RPMI7951 (cell line): ENCODE measurements at places on chromosomes 11 and 22. TPM values are rescaled to one million over a fixed set of nuclear protein-coding genes. Genes with fewer than 3 reads are reported as not detected.

The RAB38 gene
- total RNA-seq: 13.5 and 17.1 TPM in 2 replicates

The GRIK4 gene
- total RNA-seq: not detected in 2 replicates

The PNPLA3 gene
- total RNA-seq: 7.5 and 7.6 TPM in 2 replicates

The SLC7A4 gene
- total RNA-seq: not detected in 2 replicates

The CLTCL1 gene
- total RNA-seq: 2.8 and 3.1 TPM in 2 replicates

The MMP27 gene
- total RNA-seq: not detected in 2 replicates

The DAGLA gene
- 0.78 and 0.96 TPM in 2 replicates for total RNA-seq

The SNX15 gene
- total RNA-seq: 25.8 and 27.0 TPM in 2 replicates

- no peak for DNase-seq
Measured at GRCh38 chr11:10519630-10520029, 21.4 kb downstream of the RNF141 start.

- no peak for DNase-seq
Measured at GRCh38 chr22:41915786-41916493, 1.1 kb upstream of the SHISA8 start.

DNA sequence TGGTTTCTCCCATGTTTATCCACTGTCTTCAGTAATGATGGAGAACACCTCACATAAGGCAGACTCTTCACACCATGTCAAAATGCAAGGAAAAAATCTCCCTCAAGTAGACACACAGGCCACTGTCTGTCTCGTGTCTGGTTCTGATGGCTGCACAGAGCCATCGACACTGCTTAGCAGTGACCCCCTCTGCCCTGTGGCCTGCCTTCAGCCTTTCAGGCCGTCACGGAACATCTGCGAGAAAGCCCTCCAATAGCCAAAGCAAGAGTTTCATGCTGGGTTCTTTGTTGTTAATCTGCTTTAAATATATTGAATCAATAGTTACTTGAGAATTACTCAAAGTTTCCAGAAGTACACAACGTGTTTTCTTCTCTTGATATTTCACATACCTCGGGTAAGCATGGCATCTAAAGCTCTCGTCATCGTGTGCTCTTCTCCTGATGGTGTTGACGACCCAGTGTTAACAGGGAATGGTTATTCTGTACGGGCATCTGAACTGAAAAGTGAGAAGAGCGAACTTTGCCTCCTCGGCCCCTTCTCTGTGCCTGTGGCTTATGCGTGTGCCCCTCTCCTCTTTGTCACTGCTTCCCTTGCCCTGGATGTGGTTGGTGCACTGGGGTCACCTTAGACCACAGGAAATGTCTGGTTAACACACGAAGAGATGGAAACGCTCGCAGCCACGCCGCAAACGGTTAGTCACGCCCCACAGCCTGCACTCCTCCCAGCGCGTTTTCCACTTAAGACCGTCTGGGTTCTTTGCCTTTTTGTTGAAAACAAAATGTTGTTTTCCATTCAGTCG, 33.4 kb upstream of the CTTN start:
- no peak for DNase-seq

- no peak for DNase-seq
Measured at GRCh38 chr22:41625577-41625976, 4.5 kb downstream of the XRCC6 start.

DNA sequence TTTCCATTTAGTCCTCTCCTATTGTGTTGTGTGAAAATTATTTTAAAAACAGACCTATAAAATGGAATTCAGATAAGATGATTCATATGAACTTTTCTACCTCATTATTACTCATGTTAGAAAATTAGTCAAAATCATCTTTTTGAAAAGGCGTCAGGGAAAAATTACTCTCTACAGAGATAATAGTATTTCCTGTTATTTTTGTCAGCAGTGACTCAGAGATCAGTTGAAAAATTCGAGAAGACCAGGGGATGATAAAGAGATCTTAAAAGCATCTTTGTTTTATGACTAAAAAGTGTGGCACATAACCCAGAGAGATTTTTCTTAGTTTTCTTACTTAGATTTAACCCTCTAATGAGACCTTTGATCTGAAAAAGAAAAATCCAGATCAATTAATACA, 157.9 kb upstream of the CARD18 start:
- peak; percentile 24 for DNase-seq

GRCh38 chr11:59966201-59966600, 2.4 kb downstream of the OOSP4A start:
- no peak for DNase-seq

- no peak for DNase-seq
Measured at GRCh38 chr22:38830026-38830844, 13.6 kb downstream of the NPTXR start.

GRCh38 chr11:48052183-48053044, 72.1 kb downstream of the PTPRJ start:
- DNase-seq: peak; percentile 44

DNA sequence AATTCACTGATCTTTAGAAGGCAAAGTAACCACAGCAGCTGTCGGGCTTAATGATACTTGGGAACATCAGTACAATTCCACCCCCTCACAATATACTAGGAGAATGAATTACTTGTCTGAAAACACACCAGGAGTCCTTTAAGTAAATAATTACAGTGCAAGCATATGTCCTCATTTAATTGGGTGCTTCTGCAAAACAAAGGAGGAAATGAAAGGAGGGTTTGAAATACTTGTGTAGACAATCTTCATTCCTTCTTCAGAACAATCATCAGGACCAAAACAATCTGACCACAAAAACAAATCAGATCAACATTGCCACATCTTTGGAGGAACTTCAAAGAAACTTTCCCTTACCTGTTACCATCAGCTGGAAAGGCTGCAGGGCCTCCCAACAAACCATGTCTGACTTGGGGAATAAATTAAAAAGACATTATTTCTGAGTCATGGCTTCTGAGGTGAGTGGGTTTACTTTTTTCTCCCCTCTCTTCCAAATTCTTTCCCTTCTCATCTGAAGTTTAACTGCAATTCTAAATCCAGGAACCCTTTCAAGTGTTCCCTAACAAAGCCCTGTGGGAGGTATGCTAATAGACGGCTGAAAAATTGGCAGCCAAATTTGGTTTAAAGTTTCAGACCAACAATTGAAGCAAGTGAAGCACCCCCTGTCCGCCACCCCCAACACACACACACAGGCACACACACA, 12.5 kb upstream of the CCDC117 start:
- DNase-seq: no peak

- no peak for DNase-seq
Measured at GRCh38 chr22:44930016-44930710, 79.6 kb downstream of the PHF21B start.

GRCh38 chr11:45485070-45485707, 180.2 kb downstream of the CHST1 start:
- DNase-seq: no peak

DNA sequence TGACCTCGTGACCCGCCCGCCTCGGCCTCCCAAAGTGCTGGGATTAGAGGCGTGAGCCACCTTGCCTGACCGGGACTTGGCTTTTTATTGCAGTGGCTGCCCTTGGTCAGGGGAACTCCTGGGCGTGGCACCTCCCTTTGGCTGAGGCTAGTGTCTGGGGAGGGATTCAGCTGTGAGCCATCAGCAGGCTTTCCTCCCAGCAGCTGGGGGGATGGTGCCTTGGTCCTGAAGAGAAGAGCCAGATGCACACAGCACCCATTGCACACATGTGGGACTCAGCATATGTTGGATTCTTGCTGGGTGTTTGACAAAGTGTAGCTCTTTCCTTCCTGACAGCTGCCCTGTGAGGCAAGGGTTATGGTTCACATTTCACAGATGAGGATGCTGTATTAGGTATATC, 8.4 kb downstream of the CYTH4 start:
- DNase-seq: peak; percentile 81

DNA sequence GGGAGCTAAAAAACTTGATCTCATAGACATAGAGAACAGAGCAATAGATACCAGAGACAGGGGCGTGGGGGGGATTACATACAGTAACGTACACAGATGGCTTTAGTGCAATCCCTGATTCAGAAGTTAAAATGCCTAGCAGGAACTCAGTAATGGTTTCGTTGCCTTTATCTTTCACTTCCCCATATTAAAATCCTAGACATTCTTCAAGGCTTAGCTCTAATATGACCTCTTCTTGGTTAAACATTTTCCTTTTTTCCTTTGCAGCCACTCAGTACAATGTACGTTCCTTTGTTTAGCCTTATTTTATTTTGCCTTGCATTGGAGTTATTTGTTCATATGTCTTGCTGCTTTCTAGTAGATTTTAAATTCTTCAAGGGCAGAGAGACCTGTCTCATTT, 104.9 kb downstream of the C11orf87 start:
- no peak for DNase-seq

DNA sequence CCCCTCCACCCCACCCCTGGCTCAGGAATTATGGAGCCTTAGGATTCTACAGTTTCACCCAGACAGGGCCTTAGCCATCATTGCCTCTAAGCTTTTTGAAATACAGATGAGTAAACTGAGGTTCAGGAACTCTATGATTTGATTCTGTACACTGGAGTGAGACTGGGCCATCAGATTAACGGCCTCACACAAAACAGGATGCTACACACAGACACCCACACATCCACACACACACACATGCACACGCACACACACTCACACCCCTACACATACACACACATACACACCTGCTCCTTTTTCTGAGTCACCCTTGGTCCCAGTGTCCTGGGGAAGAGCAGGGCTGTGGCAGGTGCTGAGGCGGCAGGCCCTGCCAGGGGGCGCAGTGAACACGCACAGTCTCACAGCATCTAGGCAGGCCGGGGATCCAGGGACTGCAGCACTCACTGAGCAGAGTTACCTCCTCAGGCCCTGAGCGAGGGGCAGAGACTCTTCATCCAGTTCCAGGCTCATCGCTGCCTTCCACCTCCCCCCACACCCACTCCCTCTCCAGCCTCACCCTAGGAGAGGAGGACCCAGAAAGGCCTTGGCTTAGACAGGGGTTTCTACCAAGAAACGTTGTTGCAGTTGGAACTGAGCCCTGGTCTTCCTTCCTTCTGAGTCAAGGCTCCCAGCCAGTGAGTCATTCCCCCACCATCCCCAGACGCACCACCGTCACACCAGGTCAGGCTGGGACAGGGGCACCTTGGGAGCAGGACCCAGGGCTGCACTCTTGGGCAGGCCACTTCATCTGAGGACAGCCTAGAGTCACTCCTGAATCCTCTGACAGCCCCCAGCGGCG, 89.8 kb upstream of the PARVA start:
- peak; percentile 94 for DNase-seq

DNA sequence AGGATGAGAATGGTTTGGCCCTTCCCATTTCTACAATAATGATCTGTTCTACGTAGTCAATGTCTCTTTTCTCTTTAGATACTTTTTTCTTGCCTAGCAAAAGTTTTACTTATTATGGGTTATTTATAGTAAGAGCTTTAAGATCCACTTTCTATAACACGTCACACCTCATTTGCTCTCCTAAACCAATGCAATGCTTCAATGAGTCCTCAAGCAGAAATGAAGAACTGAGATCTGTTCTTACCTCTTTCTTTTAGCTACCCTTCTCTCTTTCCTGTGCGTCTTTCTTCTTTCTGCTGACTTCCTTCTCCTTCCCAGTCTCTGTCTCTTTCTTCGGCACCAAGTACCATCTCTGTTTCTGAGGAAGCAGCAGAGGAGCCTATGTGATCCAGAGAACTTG, 61.8 kb downstream of the SNX19 start:
- no peak for DNase-seq

DNA sequence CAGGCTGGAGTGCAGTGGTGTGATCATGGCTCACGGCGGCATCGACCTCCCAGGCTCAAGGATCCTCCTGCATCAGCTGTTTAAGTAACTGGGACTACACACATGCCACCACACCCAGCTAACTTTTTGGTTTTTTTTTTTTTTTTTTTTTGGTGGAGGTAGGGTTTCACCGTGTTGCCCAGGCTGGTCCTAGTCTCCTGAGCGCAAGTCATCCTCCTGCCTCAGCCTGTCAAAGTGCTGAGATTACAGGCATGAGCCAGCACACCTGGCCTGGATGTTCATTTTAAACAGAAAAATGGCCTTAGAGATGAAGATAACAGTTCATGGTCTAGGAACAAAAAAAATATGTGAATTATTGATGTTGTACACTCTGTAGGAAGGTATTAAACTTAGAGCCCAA, 13.6 kb upstream of the SLC25A18 start:
- DNase-seq: no peak
